ENCODE measurements at places on chromosomes 1 and 21.
A peak's percentile ranks its signal among the peaks of the same experiment; 100 is the strongest.

GRCh38 chr1:205715628-205716027 lies 34.4 kb downstream of the NUCKS1 start:
- no peak for DNase-seq

DNA sequence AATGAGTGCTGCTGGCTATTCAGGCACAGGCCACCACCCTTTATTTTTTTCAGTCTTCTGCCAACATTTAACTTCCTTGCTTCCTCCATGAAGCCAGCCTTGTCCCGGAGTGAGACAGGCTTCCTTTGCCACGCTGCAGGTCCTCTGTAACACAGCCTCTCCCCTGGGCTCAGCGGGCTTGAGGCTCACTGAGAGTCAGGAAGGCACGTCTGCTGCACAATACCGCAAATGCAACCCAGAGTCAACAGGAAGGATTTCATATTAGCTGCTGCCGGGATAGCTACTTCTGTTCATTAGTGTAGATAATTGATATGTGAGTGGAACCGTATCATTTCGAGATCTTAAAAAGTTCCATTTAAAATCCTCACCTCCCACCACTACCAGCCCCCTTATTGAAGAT lies 22.5 kb downstream of the MYOG start:
- DNase-seq: no peak

GRCh38 chr1:49060766-49061165 lies 284.1 kb upstream of the BEND5 start:
- DNase-seq: no peak

GRCh38 chr1:232951180-232951579 lies 769 bp downstream of the NTPCR start:
- DNase-seq: peak; percentile 48

GRCh38 chr1:3580231-3580630 lies 31.1 kb downstream of the MEGF6 start:
- no peak for DNase-seq

GRCh38 chr1:60280256-60280655 lies 206.7 kb upstream of the C1orf87 start:
- no peak for DNase-seq

DNA sequence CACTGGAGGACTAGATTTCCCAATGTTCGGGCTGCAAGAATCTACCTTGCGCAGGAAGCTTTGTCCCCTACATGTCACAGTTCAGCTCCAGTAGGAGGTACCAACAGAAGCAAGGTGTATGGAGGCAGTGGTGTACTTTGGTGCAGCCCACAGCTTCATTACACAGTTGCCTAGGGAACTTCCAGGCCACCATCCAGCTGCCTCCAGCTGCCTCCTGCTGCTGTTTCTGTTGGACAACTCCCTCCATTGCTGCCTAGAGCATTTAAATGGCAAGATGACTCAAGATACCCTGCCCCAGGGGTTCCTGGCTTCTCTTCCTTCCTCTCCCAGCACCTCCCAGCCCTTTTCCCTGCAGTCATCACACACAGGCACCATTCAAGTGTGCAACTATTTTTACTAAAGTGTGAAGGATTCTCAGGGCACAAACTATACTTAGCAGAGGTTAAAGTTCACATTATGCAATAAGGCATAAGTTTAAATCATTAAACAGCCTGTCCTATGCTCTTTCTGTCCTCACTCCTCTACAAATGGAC lies 39.0 kb upstream of the ATP1A1 start:
- no peak for DNase-seq

DNA sequence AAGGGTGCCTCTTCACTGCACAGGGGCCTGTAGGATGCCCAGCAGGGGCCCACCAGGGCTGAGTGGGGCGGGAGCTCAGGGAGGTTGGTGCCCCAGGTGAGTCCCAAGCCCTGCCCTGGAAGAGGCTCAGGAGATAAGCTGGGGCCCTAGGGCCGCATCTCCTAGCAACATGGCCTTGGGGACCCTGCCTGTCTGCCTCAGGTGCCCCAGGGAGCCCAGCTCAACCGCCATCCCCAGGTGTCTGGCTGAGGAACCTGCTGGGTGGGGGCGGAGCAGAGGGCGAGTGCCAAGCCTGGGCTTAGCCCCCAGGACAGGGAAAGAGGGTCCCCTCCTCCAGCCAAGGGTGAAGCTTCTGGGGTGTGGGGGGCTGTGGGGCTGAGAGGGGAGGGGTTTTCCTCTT lies 54.8 kb downstream of the FOXO6 start:
- no peak for DNase-seq

- peak; percentile 21 for DNase-seq
Measured at GRCh38 chr1:248406721-248407692, 4.2 kb downstream of the OR2T1 start.

GRCh38 chr1:80457409-80457808 lies 1343.3 kb upstream of the ADGRL2 start:
- no peak for DNase-seq

GRCh38 chr1:68363339-68363738 lies 86.4 kb downstream of the RPE65 start:
- no peak for DNase-seq

GRCh38 chr1:17546946-17547670 lies 7.6 kb downstream of the ARHGEF10L start:
- DNase-seq: no peak

DNA sequence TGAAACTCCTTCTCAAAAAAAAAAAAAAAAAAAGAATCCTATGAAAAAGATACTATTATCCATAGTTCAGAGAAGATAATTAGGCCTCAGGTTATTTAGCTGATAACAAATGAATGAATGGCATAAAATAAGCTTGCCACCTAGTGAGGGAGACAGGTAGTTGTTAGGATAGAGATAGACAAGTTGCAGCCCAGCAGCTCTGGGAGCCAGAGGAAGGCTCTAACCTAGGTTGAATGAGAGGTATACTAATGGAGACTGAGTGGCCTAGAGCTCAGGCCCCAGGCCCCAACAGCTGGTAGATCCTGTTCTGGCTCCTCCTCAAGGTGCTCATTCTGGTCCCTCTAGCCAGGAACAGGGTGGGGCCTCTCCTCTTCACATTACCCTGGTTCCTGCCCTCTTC lies 20.6 kb upstream of the RSPO1 start:
- no peak for DNase-seq

DNA sequence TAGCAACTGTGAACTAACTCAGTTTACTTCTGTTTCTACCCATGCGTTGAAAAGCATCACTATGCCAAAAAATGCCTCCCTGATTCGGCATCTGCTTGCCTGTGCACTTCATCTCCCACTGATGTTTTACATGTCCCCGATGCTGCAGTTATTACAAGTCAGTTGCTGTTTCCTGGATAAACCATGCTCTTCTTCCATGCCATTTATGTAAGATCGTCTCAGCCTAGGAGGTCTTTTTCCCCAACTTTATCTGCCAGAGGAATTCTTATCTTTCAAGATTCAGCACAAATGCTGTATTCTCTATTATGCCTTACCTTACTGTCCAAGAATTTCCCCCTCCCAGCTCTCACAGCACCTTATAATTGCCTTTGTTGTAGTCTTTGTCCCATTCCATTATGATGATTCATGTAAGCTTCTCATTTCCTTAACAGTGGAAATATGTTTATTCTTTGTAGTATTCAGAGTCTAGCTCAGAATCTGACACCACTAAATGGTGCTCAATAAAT lies 30.0 kb downstream of the PRKACB start:
- no peak for DNase-seq

- DNase-seq: no peak
Measured at GRCh38 chr1:183912265-183912886, 107.5 kb downstream of the RGL1 start.

GRCh38 chr1:60872426-60873054 lies 209.8 kb upstream of the NFIA start:
- DNase-seq: no peak

DNA sequence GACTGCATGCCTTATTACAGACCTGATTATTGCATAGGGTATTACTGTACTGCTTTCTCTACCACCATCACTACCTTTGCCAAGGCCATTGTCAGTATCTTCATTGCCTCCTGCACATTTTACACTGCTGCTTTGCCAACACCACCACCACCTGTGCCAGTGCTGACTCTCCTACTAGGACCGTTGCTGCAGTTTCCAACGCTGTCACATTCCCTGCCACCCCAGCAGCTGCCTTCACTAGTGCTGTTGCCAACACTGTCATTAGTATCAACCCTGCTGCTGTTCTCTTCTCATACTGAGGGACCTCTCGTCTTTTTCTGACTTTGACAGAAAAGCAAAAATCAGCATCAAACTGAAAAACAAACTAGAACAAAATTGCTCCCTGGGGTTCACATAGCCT lies 394.9 kb upstream of the B3GALT2 start:
- DNase-seq: no peak

DNA sequence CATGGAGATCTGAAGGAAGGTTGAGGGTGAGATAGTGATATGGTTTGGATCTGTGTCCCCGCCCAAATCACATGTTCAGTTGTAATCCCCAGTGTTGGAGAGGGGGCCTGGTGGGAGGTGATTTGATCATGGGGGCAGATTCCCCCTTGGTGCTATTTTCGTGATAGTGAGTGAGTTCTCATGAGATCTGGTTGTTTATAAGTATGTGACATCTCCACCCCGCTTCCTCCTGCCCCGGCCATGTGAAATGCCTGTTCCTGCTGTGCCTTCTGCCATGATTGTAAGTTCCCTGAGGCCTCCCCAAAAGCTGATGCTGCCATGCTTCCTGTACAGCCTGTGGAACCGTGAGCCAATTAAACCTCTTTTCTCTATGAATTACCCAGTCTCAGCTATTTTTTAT lies 451.9 kb upstream of the VAMP3 start:
- peak; percentile 1 for DNase-seq

- no peak for DNase-seq
Measured at GRCh38 chr1:160066829-160067745, 2.9 kb downstream of the KCNJ10 start.

DNA sequence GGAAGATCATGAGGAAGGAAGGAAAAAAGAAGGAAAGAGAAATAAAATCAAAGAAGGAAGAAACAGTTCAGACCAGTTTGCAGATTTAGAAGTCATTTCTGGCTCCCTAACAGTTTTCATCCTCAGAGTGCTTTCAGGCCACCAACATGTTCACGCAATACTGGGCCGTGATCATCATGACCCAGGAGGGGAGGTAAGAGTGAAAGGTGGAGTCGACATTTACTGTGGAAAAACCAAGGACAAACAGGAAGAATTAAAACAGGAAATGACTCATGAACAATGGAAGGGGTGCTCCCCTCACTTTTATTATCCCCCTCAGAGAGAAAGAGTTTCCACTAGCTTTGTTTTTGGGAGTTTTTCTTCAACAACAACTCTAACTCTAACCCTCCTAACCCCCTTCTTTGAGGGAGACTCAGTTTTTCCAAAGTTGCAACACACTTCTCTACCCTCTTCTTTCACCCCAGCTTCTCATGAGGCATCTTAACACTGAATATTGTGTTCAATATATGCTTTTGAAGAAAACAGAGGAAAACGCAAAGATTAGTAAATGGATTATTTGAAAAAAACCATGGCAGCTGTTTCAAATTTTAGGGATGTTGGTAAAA lies 60.4 kb downstream of the VANGL2 start:
- DNase-seq: no peak

GRCh38 chr1:115809847-115810246 lies 31.1 kb downstream of the NHLH2 start:
- DNase-seq: no peak

- no peak for DNase-seq
Measured at GRCh38 chr1:93588955-93589354, 92.7 kb downstream of the BCAR3 start.

GRCh38 chr21:28429161-28429560 lies 563.5 kb downstream of the LTN1 start:
- no peak for DNase-seq

GRCh38 chr1:157429601-157430240 lies 122.6 kb downstream of the FCRL5 start:
- DNase-seq: no peak

GRCh38 chr1:55181666-55182065 lies 33.5 kb downstream of the USP24 start:
- no peak for DNase-seq

DNA sequence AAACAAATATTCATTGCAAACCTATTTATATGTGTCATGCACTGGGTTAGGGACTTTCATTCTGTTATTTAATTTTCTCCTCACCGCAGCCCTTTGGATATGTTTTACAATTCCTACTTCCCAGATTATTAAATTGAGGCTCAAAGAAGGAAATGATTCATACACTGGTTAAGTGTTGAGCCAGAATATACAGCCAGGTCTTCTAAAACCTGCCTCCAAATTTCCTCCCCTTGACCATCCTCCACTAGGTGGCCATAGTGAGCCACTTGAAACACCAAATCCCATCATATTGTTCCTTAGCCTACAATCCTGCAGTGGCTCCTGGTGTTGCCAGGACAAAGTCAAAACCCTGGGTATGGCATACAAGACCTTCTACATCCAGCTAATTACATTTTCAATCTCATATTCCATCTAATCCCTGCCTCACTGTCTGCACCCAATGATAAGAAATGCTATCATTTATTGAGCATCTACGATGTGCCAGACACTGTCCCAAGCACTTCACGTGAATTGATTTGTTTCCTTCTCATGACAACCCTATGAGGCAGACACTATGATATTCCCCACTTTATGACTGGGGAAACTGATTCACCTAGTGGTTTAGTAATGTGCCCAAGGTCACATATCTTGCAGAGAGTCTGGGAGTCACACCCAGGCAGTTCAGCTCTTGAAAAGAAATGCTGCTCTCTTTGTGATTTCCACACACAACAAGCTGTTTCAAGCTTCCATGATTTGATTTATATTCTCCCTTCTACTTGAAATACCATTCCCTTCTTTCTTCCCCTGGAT lies 23.6 kb upstream of the KIRREL1 start:
- DNase-seq: no peak
